ENCODE measurements at places on chromosomes 13 and 19.

DNA sequence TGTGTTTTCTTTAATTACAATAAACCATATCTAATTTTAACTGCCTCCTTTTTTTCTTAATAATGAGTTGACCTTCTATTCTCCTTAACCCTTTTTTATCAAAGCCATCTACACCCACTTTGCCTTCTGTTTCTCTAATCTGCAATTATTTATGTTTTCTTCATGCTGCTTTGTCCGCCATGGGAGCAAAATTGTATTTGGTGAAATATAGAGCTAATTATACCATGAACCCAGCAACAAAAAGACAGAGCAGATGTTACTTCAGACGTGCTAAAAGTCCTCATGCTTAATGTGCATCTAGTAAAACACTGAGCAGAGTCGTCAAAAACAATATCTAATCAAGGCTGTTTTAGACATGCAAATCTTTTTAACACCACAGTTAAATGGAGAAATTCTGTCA, 264.7 kb downstream of the DACH1 start:
- no peak for DNase-seq

DNA sequence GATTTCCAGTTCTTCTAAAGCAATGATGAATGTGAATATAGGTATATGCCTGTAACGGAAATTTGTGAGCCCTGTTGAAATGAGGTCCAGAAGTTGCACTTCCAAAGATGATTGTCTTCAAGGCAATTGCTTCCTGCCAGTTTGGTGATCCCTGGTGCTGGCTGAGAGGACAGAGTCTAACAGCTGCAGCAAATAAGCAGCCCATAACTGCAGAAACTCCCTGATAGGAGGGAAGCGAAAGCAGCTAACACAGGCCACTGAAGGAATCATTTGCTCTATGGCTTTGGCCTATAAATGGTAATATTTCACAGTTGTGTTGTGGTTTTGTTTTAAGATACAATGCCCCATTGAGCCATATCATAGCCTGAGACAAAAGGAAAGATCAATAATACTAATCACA, 451.5 kb upstream of the MIR17HG start:
- DNase-seq: no peak

GRCh38 chr13:81203783-81204182, 862.9 kb upstream of the SPRY2 start:
- DNase-seq: no peak

- no peak for DNase-seq
Observed at GRCh38 chr13:74921326-74921725, 560.6 kb downstream of the TBC1D4 start.

GRCh38 chr13:93293710-93294109, 67.1 kb downstream of the GPC6 start:
- no peak for DNase-seq

GRCh38 chr13:59504407-59504806, 659.3 kb downstream of the DIAPH3 start:
- no peak for DNase-seq

- no peak for DNase-seq
Observed at GRCh38 chr19:17479325-17479791, 9.0 kb downstream of the SLC27A1 start.

DNA sequence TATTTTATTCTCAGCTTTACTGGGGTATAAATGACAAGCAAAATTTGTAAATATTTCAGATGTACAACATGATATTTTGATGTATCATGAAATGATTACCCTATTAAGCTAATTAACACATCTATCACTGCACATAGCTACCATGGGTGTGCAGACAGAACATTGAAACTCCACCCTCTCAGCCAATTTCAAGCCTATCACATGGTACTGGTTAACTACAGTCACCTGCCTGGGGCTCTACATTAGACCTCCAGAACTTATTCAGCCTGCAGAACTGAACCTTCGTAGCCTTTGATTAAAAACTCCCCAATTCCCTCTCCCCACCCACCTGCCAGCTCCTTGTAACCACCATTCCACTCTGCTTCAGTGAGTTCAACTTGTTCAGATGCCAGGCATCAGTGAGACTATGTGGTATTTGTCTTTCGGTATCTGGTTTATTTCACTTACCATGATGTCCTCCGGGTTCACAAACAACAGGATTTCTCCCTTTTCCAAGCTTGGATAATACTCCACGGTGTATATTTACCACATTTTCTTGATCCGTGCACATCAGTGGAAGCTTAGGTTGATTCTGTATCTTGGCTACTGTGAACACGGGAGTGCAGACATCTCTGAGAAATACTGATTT, 19.2 kb downstream of the RAB20 start:
- no peak for DNase-seq

DNA sequence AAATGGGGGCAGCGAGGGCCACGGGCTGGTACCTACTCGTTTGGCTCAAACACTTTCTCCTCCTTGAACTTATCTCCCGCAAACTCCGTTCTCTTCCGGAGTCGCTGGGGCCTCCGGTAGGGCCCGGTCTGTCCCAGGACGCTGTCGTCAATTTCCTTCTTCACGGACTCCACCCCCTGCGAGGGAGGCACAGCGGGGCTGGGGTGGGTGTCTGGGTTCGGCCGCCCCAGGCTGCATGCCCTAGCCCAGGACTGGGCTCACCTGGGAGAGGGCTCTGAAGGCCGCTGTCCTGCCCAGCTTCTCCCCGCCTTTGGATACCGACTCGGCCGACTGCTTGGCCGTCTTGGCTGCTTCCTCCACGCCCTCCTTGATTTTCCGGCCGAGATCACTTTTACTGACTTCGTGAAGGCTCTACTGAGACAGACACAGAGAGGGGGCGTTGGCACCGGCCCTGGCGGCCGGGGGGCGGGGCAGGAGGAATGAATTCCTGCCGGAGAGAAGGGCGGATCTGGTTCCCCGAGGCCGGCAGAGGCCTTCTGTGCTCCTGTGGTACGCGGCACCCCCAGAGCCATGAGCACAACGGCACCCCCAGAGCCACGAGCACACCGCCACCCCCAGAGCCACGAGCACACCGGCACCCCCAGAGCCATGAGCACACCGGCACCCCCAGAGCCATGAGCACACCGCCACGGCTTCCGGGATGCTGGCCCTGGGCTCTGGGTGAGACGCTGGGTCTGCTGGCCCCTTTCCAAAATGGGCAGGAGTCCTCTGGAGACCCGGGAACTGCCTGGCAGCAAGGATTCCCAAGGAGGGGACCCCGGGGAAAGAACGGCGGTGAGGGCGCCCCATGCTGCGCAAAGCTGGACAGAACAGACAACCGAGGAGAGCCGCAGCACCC, 8.1 kb upstream of the CTXN1 start:
- no peak for DNase-seq

DNA sequence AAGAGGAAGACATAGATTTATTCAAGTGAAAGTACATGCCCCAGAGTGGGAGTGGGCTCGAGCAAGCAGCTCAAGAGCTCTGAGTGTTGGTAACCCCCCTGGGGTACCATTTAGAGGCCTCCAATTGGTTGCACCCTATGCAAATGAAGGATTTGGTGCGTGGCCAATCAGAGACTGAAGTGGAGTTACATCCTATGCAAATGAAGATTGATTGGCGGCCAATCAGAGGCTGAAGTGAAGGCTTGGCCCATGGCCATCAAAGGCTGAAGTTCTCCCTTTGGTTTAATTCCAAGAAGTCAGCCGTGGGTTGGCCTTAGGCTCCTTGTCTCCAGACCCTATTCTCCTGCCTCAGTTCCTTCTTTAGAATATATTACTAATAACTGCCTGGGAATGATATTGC, 12.9 kb upstream of the IGFL1 start:
- no peak for DNase-seq

DNA sequence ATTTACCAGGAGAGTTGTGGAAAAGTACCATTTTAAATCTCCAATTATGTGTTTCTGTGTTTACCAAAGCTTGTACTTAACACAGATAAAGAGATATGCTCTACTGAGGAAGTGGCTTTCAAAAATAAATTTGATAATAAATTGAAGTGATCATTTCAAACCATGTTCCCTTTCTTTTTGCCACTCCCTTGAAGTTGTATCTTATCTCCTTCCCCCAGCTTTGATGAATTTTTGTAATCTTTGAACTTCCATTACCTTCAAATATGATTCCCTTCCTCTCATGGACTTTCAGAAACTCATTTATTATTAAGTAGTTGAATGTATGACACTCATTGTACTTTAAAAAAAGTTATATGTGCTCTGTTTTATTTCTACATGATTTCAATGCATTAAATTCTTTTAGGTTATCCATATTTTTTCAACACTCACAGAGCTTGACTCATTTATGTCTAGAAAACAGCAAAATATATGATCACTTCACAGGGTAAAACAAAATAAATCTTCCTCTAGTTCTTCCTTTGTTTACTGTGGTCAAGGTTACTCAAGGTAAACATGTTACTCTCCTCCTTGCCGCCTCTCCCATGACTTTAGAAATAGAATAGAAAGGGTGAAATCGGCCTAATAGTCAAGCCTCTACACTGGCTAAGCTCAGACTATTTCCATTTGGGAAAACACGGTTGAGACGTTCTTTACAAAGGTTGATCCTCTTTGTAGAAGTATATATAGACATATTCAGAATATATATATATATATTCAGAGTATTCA, 251.2 kb upstream of the SPRY2 start:
- no peak for DNase-seq

DNA sequence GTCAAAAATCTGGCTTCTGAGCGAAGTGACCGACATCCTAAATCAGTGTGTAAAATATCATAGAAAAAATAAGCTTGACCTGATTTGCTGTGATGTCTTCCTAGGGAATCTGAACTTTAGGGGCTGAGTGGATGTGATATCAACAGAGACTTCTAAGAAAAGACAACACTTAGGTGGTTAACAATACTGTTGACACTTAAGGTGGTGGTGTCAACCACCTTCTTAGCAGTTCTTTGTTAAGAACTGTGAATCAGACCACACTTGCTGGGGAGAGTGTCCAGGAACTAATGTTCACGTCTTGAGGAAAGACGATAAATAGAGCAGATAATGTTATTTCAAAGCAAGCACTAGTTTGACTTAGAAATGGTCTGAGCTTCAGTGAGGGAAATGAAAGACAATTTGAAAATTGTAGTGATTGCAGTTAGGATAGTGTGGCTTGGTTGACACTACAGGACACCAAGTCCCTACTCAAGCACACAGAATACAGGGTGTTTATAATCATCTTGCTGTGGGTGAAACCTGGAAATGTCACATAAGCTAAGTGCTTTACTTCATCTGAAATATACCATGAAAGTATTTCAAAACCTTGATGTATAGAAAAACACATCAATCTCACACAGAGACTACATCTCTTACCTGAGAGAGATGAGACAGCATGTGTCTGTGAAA, 1936.5 kb downstream of the PCDH9 start:
- no peak for DNase-seq

DNA sequence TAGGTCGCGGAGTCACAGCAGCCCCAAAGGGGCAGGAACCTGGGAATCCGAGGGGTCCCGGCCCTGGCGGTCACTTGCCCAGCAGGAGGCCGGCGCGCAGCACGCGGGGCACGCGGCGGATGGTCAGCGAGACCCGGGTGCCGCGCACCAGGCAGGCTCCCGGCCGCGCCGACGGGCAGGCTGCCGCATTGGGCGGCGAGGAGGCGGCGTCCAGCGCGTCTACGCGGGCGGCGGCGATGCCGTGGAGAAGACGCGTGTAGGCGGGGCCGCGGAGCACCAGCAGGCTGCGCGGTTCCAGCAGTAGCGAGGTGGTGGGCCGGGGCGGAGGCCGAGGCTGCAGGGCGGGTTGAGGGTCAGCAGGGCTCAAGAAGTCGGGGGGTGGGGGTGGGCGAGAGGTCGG, 607 bp upstream of the SYNE4 start:
- DNase-seq: peak; percentile 46

Data from CD4-positive, alpha-beta T cell treated with Interleukin-12 subunit alpha and Interleukin-12 subunit beta, for 1 hour (primary cell).